Activated CD4-positive, CD25-positive, alpha-beta regulatory T cell treated with anti-CD3 and anti-CD28 coated beads, Interleukin-2, amount 50 U/mL, for 72 hours (primary cell): ENCODE measurements at places on chromosomes 3 and 15.

DNA sequence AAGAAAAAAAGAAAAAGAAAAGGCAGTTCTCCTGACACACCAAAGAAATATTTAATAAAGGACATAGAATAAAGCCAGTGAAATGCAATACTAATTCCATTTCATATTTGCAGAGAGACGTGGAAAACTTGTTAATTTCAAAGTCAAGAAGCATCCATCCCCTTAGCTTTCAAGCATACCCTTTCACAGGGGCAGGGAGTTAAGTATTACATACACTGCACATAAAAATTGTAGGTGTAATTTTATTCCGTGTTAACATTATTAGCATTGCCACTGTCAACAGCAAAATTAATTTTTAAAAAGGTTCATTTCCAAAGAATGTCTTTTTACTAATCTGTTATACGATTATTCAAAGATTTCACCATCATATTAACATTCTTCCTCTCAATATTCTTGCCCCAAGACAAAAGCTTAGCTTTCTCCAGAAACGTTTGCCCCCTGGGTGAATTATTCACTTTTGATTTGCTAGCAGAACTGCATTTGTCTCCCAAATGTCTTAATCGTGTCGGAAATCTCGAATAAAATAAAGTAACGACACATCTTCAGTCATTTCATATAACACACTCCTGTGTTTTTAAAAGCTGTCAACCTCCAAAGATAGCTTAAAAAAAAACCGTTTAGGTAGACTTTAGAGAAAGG lies 517.9 kb downstream of the MECOM start:
- no peak for DNase-seq

GRCh38 chr3:123093696-123094095 lies 26.9 kb downstream of the PDIA5 start:
- no peak for DNase-seq

GRCh38 chr3:10437272-10437994 lies 68.0 kb downstream of the ATP2B2 start:
- DNase-seq = peak; percentile 48

- DNase-seq = peak; percentile 38
These were observed 24.8 kb downstream of the GABRA5 start for GRCh38 chr15:26891448-26892181.

GRCh38 chr3:141275032-141275422 lies 43.4 kb downstream of the PXYLP1 start:
- no peak for DNase-seq

- no peak for DNase-seq
These were observed 458.2 kb upstream of the MDFIC2 start for GRCh38 chr3:70770650-70771049.

- DNase-seq = no peak
These were observed 13.0 kb downstream of the THBS1 start for GRCh38 chr15:39593656-39594445.

GRCh38 chr15:60573936-60574335 lies 95.0 kb upstream of the ICE2 start:
- DNase-seq = no peak

DNA sequence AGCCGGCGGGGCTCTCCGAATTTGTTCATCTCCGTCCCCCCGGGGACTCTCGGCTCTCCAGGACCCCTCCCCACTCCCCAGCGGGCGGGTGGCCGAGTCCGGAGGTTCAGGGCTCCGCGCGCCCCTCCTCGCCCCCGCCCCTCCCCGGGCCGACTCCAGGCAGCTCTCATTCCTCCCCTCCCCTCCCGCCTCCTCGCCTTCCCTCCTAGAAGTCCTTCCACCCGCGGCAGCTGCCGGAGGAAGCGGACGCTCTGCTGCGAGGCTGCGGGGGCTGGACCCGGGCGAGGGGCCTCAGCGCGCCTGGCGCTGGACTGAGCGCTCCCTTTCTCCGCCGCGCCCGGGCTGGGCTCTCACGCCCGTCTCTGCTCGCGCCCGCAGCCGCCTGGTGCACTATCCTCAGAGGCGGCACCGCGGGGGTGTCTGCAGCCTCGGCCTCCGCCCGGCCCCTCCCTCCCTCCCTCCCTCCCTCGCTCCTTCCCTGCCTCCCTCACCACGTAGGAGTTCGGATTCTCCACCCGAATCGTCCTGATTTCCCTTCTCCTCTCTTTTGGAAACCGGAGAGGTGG lies at the start of gene ROBO2:
ROBO2 (plus strand) TSS at position 494 of the 566 bp plus-strand sequence. CDS start 687 bp downstream, outside the sequence.
- DNase-seq = no peak

DNA sequence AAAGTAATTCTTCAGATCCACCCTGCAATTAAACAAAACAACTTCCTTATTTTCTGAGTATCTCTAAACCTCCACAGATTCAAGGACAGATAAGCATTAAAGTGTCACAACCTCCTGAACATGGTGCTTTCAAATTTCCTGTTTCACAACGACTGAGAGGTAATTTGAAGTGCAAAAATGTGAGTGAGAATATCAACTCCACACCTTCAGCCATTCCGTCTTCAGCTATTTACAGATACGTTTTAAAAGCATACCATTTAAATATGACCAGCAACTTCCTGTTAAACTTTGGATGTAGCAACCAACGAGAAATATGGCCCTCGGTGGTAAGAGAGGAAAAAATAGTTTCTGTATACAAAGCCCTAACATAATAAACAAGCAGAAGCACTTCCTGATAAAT lies 32.1 kb upstream of the PCSK6 start:
- no peak for DNase-seq

- DNase-seq = no peak
These were observed 87.9 kb downstream of the ITPR1 start for GRCh38 chr3:4581124-4581424.

- DNase-seq = no peak
These were observed 75.1 kb downstream of the FOXB1 start for GRCh38 chr15:60079210-60079609.

GRCh38 chr3:178083906-178084866 lies 452.1 kb upstream of the KCNMB2 start:
- no peak for DNase-seq

DNA sequence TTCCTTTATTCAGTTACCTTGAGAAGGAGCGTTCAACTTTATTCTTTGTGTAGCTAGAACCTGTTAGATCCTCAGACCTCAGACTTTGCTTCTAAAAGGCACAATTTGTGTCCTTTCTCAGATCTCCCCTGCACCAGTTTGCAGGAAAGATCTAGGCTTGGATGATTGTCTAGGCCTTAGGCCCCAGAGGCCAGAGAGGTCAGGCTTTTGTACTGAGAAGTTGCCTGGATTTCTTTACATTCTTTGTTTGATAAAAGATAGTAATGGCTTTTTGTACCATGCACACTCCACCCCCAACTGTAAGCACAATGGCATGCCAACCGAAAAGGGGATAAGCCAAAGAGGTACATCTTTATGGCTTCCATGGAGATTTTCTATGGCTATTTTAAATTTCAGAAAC lies 719.6 kb upstream of the NR2F2 start:
- DNase-seq = no peak

GRCh38 chr15:61157933-61158332 lies 71.2 kb downstream of the RORA start:
- DNase-seq = no peak

- no peak for DNase-seq
These were observed 30.9 kb upstream of the ARRDC4 start for GRCh38 chr15:97929456-97930229.

DNA sequence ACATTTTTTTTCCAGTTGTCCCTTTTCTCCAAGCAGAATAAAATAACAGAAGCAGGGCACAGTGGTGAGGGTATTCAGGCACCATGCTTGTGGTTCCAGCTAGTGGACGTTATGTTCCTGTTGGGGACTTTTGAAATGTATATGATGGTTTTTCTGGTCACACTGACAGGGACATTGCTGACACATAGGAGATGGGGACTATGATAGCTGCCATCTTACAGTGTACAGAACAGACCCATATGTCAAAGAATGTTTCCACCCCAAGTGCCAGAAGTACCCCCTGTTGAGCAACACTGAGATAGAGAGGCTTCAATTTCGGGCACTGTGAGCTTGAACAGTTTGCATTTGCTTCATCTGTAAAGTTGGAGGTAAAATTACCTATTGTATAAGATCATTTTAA lies 38.6 kb downstream of the MCTP2 start:
- no peak for DNase-seq

- no peak for DNase-seq
These were observed 472.6 kb upstream of the CDIN1 start for GRCh38 chr15:36106640-36107335.

DNA sequence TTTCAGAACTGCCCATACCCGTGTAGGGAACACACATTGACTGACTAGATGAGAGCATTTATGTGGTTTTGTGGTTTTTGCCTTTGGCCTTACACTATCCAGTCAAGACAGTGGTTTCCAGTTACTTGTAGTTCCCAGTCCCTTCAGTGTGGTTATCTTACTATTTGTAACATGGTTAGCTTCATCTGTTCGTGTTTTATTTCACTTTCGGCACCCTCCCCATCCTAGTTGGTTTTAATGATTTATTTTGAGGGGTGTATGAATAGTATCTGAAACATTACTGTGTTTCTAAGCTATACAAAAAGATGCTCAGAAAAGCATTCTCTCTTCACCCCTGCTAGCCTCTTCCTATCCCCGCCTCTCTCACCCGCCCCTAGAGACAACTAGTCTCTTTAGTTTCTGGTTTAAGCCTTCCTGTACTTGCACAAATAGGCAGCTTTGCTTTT lies 14.1 kb downstream of the LYSMD4 start:
- no peak for DNase-seq

DNA sequence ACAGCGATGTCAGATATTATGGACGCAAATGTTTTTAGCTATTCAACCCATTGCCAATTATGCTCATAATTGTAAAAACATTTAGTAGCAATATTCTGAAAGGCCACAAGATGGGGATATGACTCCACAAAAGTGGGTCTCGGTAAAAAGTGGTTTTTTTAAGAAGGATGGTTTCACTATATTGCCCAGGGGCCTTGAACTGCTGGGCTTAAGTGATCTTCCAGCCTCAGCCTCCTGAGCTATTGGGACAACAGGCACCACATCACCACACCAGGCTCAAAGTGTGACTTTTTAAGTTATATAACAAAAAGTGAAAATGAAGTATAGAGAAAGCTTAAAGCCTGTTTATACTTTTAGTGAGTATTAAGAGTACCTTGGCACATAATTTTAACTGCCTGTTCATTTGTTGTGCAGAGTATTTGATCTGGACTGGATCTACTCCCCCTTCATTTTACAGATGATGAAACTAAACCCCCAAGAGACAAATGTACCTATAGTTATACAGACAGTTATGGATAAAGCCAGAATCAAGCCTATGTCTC lies 9.4 kb downstream of the NAA50 start:
- no peak for DNase-seq

- no peak for DNase-seq
These were observed 570 bp upstream of the NEDD4 start for GRCh38 chr15:55993804-55994560.

DNA sequence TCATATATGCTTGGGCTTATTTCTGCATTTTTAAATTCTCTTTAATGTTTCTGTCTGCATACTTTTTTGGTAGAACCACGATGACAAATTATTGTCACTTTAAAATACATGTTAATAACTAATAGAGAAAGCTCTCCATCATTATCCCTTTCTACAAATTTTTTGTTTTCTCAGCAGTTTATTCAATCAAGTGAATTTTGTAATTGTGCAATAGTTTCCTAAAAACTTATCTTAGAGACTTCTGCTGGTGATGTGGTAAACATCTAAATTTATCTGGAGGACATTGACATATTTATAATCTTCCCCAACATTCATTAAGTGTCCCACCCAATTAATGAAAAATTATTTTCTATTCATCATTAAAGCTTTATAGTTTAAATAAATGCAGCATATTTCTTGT lies 215.3 kb downstream of the MEX3B start:
- DNase-seq = no peak

DNA sequence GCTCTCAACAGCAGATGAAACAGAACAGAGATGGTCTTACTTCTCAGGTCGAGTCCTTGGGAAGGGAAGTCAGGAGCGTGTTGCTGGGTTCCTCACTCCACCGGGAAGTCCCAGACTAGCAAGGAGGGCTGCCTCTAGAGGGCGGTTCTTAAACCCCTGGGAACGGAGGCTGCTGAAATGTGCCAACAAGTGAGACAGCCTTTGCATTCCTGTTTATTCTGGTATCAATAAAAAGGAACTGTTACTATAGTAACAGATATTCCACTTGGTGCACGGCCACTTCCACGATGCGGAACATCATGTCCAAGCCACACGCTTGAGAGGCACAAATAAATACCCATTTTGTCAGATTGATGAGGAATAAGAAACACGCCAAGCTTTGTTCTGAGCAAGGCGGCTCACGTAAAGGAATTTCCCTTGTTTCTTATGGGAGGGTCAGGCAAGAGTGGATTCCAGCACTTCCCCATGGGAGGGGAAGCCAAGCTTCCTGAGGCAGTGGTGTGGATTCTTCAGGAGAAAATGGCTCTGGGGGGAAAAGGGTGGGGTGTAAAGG lies at the start of gene FAM107A:
FAM107A (minus strand) TSS at position 123 of the 553 bp plus-strand sequence. CDS start 7,531 bp downstream, outside the sequence.
- no peak for DNase-seq

GRCh38 chr3:11300970-11301369 lies 28.8 kb downstream of the ATG7 start:
- DNase-seq = no peak

DNA sequence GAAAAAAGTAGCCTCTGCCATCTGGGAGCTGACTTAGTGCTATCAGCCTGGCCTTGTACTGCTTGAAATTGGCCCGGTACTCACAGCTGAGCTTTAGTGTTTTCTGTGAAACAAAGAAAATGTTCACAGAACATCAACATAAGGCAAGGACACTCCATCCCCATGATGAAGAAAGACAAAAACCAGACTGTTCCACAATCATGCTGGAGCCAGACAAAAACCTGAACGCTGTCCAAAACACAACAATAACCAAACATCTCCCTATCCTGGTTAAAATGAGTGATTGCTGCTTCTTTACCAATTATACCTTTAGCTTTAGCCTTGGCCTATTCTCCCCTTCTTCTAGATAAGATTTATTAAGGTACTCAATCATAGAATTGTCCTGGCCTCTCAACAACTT lies 153.9 kb downstream of the CPNE4 start:
- no peak for DNase-seq

GRCh38 chr15:45634432-45635190 lies at the start of gene SQOR:
SQOR (plus strand) TSS chr15:45635029; CDS start chr15:45658924, 23,895 bp downstream.
- DNase-seq = peak; percentile 80
